ENCODE measurements at places on chromosomes 1 and 21.

- DNase-seq: no peak
Observed at GRCh38 chr1:94709891-94710581, 110.1 kb upstream of the SLC44A3 start.

- no peak for DNase-seq
Observed at GRCh38 chr21:15446223-15446622, 283.6 kb upstream of the USP25 start.

GRCh38 chr21:42159560-42160110 is 59.3 kb upstream of the ABCG1 start:
- no peak for DNase-seq

DNA sequence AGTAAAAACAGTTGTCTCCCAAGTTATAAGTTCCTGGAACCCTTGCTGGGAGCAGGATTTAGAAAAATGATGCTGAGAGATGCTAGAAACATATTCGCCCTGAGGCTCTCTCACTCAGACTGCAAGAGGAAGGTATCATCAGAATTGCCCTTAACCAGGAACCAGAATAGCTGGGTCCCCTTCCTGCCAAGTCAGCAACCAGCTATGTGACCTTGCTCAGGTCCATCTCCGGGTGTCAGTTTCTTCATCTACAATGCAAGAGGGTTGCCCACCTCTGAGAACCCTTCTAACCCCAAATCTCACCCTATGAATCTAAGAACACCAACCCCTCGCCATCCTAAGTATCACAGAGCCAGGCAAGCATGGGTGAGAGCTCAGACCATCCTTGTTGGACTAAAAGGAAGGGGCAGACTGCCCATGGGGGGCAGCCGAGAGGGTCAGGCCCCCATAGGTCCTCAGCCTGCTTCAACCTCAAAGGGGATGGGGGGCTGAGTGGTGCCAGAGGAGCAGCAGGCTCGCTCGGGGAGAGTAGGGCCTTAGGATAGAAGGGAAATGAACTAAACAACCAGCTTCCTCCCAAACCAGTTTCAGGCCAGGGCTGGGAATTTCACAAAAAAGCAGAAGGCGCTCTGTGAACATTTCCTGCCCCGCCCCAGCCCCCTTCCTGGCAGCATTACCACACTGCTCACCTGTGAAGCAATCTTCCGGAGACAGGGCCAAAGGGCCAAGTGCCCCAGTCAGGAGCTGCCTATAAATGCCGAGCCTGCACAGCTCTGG is 390 bp upstream of the S100A9 start:
- no peak for DNase-seq

DNA sequence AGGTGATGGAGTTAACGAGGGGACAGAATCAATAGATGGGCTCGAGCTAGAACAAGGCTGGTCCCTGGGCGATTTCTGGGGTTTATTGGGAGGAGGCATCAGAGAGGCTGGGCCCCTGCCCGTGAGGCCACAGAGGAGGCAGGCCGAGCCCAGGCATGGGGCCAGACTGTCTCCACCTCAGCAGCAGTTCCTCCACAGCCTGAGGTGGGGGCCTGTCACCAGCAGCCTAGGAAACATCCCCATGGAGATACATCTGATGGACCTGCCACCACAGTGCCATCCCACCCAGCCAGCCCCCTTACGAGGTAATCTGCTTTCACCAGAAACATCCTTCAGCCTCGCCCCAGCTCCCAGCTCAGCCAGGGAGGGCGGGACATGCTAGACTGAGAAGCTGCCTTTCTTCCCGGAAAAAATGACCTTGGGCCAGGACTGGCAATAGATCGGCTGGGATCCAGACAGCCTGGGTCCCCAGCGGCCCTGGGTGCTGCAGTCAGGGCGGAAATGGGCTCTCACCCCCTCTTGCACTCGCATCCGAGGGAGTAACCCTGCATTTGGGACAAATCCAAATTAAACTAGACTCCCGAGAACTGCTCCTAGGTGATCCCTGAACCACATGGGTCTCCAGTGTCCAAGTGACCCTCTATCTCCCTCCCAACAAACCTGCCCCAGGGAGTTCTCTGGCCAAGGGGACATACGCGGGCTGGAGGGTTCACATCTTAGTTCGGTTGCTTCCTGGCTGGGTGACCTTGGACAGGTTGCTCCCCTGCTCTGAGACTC is 10.0 kb upstream of the EPHA8 start:
- DNase-seq: no peak
